ENCODE measurements at places on chromosomes 13 and 19.

GRCh38 chr19:31387717-31388301, 38.6 kb upstream of the TSHZ3 start:
- no peak for DNase-seq

GRCh38 chr19:30692181-30692811, 320.1 kb downstream of the ZNF536 start:
- DNase-seq = no peak

- DNase-seq = no peak
Observed at GRCh38 chr13:47846886-47847285, 154.2 kb downstream of the SUCLA2 start.

DNA sequence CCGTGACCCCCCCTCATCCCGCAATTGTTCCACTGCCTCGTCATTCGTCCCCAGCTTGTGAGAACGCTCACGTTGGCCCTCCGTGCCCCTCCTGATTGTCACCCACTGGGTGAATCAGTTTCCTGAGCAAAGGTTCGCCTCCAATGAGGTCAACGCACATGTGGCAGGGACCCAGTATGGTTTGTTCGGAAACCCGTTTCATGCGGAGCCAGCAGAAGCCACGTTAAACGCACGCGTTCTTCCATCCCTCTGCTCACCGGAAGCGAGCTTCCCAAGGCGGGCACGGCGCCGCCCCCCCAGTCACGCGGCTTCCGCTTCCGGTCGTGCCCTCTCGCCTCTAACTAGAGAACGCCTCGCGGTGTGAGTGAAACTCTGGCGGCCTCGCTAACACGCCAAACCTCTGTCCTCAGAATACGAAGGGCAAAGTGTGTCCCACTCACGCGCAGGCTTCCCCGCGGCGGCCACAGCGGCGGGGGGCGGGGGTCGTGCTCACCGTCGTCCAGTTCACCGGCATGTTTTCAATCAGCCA, 18.0 kb upstream of the CFAP97D2 start:
- DNase-seq = no peak

DNA sequence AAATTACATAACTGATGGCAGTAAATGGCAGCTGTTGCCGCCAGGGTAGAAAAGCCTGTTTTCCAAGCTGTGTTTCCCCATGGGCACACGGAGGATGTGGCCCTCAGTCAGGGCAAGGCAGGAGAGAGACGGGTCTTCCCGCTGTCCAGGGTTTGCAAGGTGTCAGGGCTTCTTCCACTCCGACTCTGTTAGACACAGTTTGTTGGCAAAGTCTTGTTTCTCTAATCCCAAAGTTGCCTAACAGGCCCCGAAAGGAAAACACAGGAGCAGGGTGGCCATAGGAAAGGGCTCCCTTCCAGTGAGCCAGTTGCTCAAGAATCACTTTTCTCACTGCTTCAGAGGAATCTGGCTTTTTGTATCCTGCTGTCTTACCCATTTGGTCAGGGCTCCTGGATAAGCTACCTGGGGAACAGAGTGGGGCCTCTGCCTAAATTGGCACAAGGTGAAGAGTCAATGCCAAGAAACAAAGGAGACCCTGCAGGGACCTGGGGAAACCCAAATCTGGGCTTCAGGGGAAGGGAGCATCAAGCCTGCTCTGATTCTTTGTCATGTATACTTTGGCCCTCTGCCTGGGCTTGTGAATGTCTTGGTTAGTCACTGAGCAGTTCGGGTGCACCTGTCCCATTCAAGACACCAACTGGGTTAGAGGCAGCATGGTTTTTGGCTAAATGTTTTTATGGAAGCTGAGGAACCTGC, 29.0 kb upstream of the CXCL17 start:
- DNase-seq = no peak

DNA sequence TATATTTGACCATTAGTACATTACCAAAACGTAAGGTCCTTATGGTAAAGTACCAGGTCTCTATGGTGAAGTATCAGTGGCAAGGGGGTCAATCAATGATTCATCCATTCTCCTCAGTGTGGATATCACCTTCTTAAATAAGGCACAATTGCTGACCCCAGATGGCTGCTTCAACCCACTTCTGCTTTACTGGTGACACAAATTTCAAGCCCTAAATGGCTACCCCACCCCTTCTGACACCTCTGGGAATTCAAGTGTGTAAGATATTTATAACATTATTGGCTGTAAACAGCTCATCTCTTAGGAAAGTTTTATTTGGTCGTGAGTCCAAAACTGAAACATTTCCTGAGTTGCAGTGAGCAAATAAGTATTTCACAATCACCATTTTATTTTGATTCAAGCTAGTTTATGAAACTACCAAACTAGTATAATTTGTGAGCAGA, 7.9 kb upstream of the WBP4 start:
- no peak for DNase-seq
